ENCODE measurements at places on chromosomes 5 and 9. TPM values are rescaled to one million over a fixed set of nuclear protein-coding genes. Genes with fewer than 3 reads are reported as not detected.

The CDC26 gene
- polyA plus RNA-seq: 35.2 TPM

The C5orf63 gene
- polyA plus RNA-seq: 1.2 TPM

DNA sequence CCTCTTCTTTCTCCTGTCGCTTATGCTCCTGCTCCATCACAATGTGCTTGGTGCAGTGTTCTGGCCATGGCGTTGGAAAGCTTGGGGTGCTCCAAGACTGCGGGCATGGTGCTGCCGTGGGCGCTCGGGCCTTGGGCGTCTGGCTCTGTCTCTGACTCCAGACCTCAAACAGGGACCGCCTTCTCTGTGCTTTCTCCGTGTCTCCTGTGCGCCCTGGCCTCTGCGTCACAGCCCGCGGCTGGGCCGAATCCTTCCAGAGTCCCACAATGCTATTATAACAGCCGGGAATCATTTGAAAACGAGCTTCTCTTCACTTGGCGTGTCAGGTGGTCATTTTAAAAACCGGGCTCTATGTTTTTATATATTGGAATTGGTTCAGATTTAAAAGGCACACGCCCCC is 32.4 kb upstream of the PUM3 start:
- DNase-seq: no peak

DNA sequence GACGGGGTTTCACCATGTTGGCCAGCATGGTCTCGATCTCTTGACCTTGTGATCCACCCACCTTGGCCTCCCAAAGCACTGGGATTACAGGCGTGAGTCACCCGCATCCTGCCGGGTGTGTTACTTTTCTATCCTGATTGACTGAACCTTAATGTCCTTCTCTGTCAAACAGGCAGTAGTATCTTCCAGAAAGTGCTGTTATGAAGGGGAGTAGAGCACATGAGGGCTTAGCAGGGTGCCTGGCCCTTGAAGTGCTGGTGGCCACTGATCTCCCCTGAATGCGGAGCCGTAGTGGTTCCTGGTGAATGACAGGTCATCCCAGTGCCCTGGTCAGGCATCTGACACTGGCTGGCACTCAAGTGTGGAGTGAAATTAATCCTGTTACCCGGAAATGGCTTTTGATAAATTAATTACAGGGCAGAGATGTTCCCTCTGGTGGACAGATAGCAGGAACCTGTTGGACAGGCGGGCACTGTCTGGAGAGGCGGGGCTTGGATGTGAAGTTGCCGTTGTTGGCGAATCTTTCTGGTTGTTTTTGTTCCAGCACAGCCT is 28.4 kb downstream of the PRRC2B start:
- DNase-seq: no peak

GRCh38 chr9:8799206-8799605 is 999.6 kb upstream of the DMAC1 start:
- DNase-seq: no peak

The HDAC3 gene
- 45.3 TPM for polyA plus RNA-seq

The CCDC187 gene
- polyA plus RNA-seq: 0.19 TPM

- DNase-seq: no peak
These were observed 3.8 kb upstream of the ITGA2 start for GRCh38 chr5:52985306-52985705.

DNA sequence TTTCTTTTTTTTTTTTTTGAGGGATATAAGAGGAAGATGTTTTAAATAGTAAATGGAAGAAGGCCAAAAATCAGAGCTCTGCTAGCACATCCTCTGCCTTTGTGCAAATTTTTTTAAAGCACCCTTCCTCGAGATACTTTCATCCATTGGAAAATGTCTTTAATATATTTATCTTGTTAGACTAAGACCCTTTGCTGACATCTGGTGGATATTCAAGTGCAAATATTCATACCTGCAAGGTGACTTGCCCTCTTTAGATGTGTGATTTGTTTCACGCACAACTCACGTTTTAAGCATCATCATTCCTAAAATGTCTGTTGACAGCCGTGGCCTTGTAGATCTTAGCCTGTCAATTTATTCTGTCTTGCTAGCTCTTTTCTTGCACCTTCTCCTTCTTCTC is 258.5 kb downstream of the AGTPBP1 start:
- no peak for DNase-seq

DNA sequence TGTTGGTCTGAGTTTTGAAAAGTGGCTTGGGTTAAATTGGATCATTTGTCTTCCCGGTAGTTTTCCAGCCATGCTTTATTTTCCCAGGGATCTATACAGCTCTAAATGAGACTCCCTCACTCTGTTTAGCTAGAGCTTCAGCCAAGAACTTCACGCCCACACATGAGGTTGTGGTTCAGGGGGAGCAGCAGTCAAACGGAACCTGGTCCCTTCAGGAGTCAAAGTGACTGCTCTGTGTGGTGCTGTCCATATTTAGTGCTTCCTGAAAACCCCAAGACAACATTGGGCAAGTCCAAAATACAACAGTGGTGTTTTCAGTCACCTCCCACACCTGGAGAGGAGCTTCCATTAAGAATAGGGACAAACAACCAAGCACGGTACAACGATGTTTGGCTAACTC is 90.5 kb downstream of the ANKH start:
- no peak for DNase-seq

The SIGMAR1 gene
- polyA plus RNA-seq: 103 TPM

DNA sequence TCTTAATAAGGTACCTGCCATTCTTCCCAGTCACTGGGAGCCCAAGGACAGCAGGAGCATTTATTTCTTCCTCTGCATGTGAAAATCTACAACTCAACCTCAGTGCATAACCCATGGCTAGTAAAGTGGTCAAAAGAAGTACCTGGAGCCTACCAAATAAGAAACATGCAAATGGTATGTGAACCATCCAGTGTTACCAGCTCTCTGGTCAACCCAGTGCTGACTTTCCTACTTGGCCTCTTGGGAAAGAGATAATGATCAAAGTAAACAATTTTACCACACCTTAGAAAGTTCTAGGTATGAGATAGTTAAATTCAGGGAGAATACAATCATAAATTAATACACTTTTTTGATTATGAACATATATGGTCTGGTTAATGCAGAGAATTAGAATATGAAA is 325.6 kb downstream of the ENC1 start:
- DNase-seq: no peak

Data from urinary bladder (tissue), 4 donors.